NCI-H1436 treated with DMSO at 0.1 percent for 48 hours (cell line): ENCODE measurements at places on chromosomes 6 and 20.

GRCh38 chr6:7201444-7201731, 93.6 kb downstream of the RREB1 start:
- DNase-seq = no peak

- DNase-seq = no peak
Measured at GRCh38 chr20:40331807-40332560, 357.1 kb downstream of the MAFB start.

GRCh38 chr6:139480356-139481165, 106.1 kb upstream of the CITED2 start:
- no peak for DNase-seq

DNA sequence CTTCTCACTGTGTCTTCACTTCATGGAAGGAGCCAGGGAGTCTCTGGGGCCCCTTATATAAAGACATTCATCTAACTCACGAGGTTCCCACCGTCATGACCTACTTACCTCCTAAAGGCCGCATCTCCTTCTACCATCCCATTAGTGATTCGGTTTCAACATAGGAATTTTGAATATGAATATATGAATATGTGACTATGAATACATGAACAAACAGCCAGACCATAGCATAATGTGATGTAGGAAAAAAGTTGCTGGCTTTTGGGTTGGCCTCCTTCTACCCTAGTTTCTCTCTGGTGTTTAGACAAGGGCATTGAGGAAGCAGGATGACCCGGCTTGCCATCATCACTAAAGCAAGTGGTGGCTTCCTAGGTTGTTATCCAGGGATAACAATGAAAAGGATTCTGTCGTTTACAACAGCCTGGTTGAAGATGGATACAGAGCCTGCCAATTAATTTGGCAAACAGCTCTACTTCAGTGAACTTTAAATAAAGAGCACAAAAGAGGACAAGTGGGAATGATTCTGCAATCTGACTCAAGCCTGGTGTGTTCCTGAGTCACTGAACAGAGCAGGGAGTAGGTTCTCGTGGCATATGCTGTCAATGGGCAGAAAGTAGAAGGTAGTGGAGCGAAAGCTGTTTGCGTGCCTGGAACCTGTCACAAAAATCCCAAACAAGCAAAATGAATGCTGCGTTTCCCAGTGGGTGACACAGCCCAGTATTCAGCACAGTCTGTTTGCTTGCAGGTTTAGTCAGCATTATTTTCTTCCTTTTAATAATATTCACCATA, 44.0 kb upstream of the DOK5 start:
- DNase-seq = no peak

GRCh38 chr6:121677571-121677970, 242.1 kb downstream of the GJA1 start:
- DNase-seq = no peak

GRCh38 chr6:98835149-98836024, 1.0 kb downstream of the POU3F2 start:
- DNase-seq = no peak

DNA sequence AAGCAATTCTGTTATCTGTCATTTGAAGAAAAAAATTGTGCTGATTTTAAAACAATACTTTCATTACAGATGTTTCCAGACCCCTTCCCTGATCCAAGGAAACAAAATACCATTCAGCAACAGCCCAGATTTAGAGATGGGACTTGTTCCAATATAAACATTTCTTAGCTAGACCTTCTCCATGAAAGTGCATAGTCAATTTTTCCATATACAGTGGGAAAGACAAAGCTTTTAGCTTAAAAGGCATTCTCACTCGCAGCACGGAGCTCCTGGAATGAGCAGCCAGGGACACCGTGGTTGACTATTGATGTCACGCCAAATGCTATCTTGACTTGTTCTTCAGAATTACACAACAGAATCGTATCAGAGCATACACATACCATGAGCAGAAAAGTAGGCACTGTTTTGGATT, 21.5 kb downstream of the LAMA4 start:
- no peak for DNase-seq

GRCh38 chr20:46183768-46184167, 65.7 kb downstream of the CD40 start:
- DNase-seq = no peak

DNA sequence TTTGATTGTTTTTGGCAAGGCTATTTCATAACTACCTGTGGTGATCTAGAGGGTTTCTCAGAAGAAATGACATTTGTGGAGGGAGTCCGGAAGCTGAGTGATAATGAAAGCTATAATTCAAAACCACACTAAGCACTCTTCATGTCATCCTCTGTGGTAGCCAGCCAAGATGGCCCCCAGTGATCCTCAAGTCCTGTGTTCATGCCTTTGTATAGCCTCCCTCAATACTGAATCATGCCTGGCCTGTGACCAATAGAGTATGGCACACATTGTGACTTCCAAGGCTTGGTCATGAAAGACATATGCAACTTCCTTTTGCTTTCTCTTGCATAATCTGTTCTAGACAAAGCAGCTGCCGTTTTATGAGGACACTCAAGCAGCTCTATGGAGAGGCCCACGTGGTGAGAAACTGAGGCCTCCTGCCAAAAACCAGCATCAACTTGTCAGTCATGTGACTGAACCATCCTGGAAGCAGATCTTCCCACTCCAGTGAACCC, 12.8 kb upstream of the DNAAF9 start:
- no peak for DNase-seq

DNA sequence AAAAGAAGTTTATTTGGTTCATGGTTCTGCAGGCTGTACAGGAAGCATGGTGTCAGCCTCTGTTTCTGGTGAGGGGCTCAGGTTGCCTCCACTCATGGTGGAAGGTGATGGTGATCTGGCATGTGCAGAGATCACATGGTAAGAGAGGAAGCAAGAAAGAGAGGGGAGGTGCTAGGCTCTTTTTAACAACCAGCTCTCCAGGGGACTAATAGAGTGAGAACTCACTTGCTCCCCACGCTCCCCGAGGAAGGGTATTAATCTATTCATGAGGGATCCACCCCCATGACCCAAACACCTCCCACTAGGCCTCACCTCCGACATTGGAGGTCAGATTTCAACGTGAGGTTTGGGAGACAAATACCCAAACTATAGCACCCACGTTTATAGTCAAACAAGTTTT, 4.0 kb upstream of the GJB7 start:
- no peak for DNase-seq

DNA sequence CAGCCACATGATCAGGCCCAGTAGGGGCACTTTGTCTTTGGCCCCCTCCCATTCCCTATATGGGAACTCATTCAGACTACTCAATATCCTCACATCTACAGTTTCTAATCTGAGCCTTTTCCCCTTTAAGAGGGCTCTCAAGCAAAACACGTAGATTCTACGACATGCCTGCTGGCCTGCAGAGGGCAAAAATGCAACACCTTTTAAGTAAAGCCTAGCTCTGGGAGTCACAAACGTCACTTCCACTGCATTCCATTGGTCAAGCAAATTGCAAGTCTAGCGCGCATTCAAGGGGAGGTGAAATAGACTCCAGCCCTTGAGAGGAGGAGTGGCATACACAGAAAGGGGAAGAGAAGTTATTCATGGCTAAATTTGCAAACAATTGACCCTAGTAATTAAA, 70.6 kb downstream of the CDC40 start:
- no peak for DNase-seq

DNA sequence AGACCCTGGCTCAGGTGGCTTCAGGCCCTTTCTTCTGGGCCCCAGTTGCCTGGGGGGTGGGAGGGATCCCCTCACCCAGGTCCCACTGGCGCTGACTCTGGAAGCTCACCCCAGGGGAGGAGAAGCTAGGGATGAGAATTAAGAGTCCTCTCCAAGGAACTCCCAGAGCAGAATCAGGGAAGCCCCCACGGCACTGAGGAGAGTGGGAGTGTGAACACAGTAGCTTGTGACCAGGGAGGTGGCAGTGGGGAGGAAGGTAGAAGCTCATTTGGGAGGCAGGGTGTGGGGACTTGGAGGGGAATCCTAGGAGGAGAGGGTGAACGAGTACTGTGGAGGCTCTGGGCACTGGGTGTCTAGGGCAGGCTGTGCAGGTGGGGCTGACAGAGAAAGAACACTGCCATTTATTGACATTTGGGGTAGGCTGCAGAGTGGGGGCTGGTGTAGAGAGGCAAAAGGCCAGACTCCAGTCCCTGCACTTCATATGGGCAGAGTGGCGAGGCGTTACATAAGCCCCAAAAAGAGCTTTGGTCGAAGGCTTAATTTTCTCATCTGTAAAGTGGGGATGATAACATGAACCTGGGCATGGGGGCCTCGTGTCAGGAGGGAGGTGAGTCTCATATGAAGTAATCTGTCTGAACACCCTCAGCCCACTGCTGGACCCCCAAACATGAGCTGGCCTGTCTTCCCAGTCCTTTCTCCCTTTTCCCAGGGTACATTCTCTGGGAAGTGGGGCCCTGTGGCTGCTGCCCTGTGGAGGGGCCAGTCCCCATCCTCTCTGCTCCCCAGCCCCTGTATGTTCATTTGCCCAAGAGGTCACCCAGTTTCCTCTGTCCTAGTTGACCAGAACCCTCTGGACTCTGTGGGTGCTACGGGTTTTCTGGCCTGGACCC, 80.5 kb downstream of the VEGFA start:
- DNase-seq = no peak

GRCh38 chr20:24411834-24412216, 57.6 kb upstream of the SYNDIG1 start:
- DNase-seq = no peak

DNA sequence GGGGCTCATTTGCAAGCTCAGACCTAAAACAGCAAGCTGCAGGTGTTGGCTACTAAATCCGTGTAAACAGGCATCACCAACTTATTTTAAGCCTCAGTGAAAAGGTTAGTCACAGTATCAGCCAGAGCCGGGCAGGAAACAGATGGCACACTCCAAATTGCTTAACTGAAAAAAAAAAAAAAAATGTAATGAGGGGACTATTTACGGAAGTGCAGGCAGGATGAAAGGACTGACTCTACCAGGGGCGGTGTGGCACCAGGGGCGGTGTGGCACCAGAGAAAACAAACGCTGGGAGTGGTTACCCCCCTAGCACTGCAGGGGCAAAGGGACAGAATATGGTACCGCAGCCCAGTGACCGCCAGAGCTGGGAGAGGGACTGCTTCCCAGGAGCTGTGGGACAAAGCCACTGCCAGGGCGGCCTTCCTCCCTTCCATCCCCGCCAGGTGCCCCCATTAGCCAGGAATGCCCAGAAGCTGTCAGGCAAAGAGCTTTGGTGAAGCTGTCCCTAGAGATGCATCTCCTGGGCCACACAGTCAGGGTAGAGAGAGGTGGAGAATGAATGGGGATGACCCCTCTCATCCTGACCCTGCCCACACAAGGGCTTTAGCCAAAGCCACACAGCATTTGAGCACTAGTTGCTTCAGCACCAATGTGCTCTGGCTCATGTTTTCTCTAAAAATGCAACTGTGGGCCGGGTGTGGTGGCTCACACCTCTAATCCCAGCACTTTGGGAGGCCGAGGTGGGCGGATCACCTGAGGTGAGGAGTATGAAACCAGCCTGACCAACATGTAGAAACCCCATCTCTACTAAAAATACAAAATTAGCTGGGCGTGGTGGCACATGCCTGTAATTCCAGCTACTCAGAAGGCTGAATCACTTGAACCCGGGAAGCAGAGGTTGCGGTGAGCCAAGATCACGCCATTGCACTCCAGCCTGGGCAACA, 39.6 kb upstream of the GFOD1 start:
- peak; percentile 78 for DNase-seq

GRCh38 chr6:154488802-154489437, 21.6 kb downstream of the CNKSR3 start:
- no peak for DNase-seq

DNA sequence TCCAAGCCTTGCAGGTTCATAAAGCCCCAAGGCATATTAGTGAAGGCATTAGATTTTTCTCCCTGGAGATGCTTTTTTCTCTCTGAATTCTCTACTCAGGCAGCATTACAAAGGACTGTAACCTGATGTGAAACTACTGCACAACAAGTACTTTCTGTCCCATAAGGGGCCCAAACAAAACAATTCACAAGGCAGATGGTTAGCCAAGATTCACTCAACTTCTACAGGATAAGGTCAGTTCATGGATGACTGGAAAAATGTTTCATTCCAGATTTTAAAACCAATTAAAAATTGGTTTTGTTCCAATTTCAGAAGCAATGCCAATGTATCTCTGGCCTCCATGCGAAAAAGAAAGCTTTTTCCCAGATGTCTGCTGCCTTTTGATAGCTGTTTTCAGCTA, 181.8 kb downstream of the KHDC1L start:
- no peak for DNase-seq

- DNase-seq = no peak
Measured at GRCh38 chr6:48057601-48058000, 53.4 kb downstream of the PTCHD4 start.

GRCh38 chr6:124973780-124974179, 11.5 kb downstream of the RNF217 start:
- DNase-seq = no peak

DNA sequence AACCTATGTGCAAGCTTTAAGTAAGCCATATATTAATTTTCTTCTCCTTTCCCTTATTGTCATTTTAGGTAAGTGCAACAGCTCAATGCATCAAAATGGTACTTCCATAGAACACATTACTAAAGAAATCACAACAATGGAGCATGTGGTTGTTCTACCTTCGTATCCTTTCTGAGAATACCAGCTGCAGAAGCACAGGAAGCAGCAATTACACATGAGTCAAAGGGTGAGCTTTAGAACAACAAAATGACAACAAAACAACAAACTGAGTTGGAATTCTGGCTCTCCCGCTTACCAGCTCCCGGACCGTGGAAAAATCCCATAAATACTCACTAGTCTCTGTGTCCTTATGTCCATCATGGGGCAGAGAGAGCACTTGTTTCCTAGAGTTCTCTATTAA, 108.9 kb downstream of the BCAS1 start:
- no peak for DNase-seq

DNA sequence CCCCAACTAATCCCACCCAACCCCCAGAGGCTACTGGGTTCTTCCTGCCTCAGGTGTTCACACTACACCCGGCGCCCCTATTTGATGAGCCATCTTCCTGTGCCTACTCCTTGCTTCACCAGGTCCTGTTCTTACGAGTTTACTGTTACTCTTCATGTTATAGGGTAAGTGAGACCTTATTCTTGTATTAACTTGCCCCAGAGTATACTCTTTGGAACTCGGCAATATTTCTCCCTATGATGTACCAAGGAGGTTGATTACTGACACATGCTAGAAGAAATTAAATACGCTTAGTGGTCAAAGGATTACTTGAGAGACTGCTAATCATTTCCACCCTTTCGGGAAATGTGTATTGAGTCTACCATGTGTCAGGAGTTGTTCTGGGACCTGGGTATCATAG, 8.9 kb downstream of the RING1 start:
- no peak for DNase-seq

- DNase-seq = no peak
Measured at GRCh38 chr20:63027922-63028389, 21.2 kb upstream of the BHLHE23 start.

- no peak for DNase-seq
Measured at GRCh38 chr6:109187399-109188114, 92.2 kb downstream of the CEP57L1 start.
